RWPE1 (cell line): ENCODE measurements at places on chromosomes 12 and 14.
A peak's percentile ranks its signal among the peaks of the same experiment; 100 is the strongest.

- no peak for DNase-seq
These were observed 268.1 kb upstream of the RTL1 start for GRCh38 chr14:101171650-101172049.

GRCh38 chr14:100416921-100417860 lies 94.1 kb downstream of the SLC25A47 start:
- DNase-seq = peak; percentile 90

DNA sequence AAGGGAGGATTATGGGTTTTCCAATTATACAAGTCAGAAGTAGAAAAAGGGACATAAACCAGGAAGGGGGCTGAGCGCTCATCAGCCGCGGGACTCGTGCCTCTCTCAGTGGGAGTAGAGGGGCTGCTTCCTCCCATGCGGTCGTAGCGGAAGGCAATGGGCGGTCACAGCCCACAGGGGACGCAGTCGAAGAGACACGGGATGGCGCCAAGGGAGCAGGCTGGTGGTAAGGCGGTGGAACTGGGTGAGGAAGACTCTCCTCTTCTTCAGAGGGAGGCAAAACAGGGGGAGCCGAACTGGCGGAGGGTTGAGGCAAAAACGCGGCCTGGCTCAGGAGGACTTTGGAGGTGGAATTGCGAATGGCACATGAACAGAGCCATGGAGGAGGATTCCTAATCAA lies 677.7 kb downstream of the TMEM121 start:
- no peak for DNase-seq

- DNase-seq = no peak
These were observed 57.0 kb downstream of the NT5DC3 start for GRCh38 chr12:103783744-103784664.

GRCh38 chr14:20681348-20682126 lies 2.8 kb upstream of the RNASE4 start:
- peak; percentile 52 for DNase-seq

DNA sequence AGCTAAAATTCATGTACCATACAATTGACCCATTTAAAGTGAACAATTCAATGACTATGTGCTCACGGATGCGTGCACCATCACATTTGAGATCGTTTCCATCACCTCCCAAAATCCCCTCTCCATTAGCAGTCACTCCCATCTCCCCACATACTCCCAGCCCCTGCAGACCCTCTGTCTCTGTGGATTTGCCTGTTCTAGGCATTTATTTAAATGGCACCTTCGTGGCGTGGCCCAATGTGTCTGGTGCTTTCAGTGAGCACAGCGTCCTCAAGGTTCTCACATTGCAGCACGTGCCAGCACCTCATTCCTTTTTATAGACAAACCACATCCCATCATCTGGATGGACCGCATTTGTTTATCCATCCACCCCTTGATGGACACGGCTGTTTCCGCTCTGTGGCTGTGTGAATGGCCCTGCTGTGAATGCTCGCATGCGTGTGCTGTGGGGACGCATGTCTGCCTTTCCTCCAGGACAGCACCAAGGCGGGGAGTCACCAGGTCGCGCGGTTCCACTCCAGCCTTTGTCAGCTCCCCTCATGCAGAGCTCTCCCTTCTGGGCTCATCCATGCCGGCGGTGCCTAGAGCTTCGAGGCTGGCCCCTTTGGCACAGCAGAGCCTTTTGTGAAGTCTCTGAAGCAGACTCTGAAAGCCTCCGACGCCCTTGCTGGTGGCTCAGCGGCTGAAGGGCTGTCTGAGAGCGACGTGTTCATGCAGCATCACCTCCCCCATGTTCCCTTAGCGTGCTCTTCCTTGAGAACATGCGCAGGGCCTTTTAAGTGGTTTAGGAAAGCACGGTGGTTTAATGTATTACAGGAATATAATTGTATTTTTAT lies 184.4 kb downstream of the KIF26A start:
- DNase-seq = no peak

- DNase-seq = no peak
These were observed 25.1 kb downstream of the RBMS2 start for GRCh38 chr12:56546680-56547079.

DNA sequence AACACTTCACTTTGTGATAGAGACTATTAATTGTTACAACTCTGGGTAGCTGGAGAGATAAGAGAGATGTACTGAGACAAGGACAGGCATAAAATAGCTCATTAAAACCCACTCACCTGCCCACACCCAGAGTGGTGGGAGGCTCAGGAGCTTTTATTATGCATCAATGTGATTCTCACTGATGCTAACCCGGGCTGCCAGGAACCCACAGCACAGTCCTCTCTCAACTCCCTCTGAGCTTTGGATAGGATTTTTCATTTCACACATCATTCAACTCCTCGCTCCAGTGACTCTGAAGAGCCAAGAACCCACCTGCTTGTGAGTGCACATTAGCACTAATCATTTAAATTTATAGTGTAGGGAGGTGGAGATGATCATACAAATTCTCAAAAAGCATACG lies 827.9 kb downstream of the FLRT2 start:
- no peak for DNase-seq
